HFFc6 (cell line): ENCODE measurements at places on chromosomes 5 and 9. TPM values are rescaled to one million over a fixed set of nuclear protein-coding genes. Genes with fewer than 3 reads are reported as not detected.

The ORM2 gene
- total RNA-seq, result not detected in 3 replicates

The ARL14EPL gene
- not detected in 2 replicates for total RNA-seq

DNA sequence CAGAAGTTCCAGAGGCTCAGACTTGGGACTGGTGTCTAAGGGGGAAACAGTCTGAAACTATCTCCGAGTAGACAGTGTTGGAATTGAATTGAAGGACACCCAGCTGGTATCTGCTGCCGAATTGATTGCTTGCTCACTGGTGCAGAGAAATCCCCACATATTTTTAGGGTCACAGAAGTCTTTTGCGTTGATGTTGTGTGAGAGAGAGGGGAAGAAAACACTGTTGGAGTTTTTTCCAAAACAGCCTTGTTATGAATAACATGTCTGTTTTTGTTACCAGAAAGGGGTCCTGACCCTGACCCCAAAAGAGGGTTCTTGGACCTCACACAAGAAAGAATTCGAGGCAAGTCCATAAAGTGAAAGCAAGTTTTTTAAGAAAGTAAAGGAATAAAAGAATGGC, 81.3 kb downstream of the ALDH7A1 start:
- no peak for DNase-seq

- DNase-seq, result no peak
Observed at GRCh38 chr9:71746758-71747125, 21.6 kb downstream of the CEMIP2 start.

DNA sequence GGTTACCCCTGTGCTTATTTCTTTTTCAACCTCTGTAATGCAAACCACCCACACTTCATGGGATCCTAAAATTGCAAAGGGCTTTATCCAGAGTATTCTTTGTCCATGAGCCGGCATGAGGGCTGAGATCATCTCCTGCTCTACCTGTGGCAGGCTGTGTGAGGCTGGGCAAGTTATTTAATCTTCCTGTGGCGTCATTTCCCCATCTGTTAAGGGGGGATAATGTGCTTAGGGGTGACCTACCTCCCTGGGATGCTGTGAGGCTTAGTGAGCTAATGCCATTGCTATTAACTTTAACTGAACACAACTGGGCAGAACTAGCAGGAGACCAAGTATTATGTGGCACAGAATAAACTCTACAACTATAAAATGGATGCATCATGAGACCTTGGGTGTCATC, 17.0 kb downstream of the FRMPD1 start:
- no peak for DNase-seq

GRCh38 chr9:71920456-71921189, 9.2 kb downstream of the C9orf85 start:
- no peak for DNase-seq

The ADGRD2 gene
- not detected in 3 replicates for total RNA-seq
